ENCODE measurements at places on chromosomes 11 and 22.
A peak's percentile ranks its signal among the peaks of the same experiment; 100 is the strongest.

GRCh38 chr22:24772493-24773220, 1.9 kb downstream of the PIWIL3 start:
- DNase-seq, result no peak

DNA sequence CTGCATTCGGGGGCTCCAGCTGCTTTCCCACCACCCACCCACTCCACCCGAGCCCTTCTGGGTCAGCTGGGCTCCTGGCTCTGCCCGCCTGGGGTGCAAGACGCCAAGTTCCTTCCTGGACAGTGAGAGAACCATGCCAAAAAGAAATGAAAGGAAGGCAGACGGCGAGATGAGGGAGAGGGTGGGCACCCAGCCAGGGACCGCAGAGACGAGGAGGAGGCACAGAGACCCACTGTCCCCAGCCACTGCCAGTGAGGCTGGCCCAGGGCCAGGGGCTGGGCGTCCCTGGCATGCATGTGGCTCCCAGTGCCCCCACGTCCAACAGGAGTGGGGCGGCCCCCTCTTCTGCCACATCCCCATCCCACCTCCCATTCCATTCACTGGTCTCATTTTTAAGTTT, 10.8 kb upstream of the CD81 start:
- no peak for DNase-seq

- no peak for DNase-seq
These were observed 16.8 kb downstream of the PPIL2 start for GRCh38 chr22:21682385-21683175.

- DNase-seq, result no peak
These were observed 17.1 kb downstream of the OVOL1 start for GRCh38 chr11:65803797-65804492.

DNA sequence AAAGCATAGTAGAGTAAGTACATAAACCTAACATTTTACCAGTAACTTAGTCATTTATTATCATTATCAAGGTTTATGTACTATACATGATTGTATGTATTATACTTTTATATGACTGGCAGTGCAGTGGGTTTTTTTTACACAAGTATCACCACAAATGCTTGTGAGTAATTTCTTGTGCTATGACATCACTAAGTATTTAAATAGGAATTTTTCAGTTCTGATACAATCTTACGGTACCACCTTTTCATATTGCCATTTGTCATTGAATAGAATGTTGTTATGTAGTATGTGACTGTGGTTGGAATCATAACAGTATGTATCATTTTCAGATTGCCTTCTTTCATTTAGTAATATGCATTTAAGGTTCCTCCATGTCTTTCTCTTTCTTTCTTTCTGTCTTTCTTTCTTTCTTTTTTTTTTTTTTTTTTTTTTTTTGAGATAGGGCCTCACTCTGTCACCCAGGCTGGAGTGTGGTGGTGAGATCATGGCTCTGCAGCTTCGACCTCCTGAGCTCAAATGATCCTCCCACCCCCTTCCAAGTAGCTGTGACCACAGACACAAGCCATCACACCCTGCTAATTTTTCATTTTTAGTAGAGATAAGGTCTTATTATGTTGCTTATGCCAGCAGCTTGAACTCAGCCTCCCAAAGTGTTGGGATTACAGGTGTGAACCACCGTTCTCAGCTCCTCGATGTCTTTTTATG, 18.6 kb downstream of the ATM start:
- DNase-seq, result no peak

DNA sequence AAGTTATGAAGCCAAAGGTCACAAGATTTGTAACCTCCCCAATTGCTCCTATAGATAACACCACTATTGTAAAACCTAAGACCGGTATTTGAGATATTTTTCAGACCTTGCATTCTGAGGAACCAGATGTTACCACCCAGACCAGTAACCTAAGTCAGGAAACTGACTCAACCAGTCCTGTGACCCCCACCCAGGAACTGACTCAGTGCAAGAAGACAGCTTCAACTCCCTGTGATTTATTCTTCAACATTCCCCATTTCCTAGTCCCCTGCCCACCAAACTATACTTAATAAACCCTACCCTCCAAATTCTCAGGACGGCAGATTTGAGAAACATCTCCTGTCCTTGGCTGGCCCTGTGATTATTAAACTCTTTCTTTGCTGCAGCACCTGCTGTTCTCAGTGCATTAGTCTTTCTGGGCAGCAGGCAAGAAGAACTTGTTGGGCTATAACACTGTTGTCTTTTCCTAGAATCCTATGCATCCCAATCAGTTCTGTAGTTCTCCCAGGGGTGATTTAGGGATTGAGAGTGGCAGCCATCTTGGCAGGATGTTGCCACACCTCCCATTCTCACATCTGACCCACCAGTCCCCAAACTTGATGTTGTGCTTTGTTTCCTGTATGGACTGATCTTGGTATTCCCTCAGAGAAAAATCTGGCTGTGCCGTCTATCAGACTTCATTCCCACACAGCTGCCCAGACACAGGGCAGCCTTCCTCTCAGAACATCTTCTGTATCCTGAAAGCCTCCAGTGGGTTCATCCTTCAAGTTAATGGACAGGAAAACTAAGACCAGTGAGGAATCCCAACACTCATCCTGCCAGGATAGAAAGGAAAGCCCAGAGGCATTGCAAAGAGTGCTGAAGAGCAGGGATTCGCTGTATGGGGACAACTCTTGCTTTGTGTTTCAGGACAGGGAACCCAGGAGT, 104.0 kb downstream of the PDE2A start:
- DNase-seq, result no peak

- DNase-seq, result peak; percentile 21
These were observed 56.1 kb upstream of the EIF3M start for GRCh38 chr11:32527261-32528175.

GRCh38 chr11:64831411-64831891, 13.0 kb downstream of the CDC42BPG start:
- DNase-seq, result no peak

- no peak for DNase-seq
These were observed 162.7 kb upstream of the SORL1-AS1 start for GRCh38 chr11:121615501-121615900.

- DNase-seq, result no peak
These were observed 81.8 kb upstream of the SYN3 start for GRCh38 chr22:33139937-33140336.

- no peak for DNase-seq
These were observed 71.6 kb upstream of the AKIP1 start for GRCh38 chr11:8839306-8839956.

DNA sequence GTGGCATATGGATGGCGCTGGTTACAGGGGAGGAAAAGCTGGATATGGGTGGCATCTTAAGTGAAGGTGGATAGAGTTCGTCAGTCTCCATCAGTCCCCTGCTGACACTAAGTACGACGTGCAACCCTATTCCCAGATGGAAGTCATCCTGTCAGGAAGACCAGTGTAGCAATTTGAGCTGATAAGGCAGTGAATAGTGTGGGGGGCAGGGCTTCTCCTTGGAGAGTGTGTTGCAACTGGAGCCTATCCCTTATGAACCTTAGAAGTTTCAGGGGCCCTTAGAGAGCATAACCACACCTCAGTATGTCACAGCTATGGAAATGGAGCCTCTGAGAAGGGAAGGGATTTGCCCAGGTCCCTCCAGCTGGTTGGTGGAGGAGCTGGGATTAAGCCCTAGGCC, 36.1 kb upstream of the ANKK1 start:
- DNase-seq, result no peak

GRCh38 chr11:110470716-110471115, 41.0 kb downstream of the FDX1 start:
- no peak for DNase-seq

DNA sequence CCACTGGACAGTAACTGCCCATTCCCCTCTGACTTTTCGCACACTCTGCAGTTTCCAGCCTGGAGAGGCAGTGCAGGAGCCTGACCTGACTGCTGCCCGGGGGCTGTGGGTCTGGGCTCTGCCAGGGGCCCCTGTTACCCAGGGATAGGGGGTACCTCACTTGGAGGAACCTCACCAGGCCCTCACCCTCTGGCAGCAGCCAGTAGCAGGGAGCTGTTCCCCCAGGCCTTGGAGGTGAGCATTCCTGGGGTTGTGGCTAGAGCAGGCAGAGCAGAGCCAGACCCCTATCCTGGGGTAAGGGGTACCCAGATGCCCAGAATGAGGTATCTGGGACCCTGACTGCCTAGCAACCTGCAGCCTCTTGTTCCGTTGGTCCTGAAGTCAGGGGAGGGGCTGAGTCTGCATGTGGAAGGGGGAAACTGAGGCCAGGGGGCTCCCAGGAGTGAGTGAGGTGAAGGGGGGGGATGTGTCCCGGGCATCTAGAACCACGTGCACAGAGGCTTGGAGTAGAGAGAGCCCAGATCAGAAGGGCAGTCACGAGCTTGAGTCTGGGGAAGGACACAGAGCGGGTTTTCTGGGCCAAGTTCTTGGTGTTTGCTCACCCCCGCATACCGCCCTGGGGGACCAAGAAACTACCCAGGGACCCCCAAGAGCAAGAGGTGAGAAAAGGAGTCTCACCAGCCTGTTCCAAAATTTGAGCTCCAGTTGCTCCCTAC, 43.9 kb upstream of the ACCSL start:
- peak; percentile 9 for DNase-seq

GRCh38 chr11:114358716-114359115, 41.6 kb downstream of the C11orf71 start:
- DNase-seq, result no peak

DNA sequence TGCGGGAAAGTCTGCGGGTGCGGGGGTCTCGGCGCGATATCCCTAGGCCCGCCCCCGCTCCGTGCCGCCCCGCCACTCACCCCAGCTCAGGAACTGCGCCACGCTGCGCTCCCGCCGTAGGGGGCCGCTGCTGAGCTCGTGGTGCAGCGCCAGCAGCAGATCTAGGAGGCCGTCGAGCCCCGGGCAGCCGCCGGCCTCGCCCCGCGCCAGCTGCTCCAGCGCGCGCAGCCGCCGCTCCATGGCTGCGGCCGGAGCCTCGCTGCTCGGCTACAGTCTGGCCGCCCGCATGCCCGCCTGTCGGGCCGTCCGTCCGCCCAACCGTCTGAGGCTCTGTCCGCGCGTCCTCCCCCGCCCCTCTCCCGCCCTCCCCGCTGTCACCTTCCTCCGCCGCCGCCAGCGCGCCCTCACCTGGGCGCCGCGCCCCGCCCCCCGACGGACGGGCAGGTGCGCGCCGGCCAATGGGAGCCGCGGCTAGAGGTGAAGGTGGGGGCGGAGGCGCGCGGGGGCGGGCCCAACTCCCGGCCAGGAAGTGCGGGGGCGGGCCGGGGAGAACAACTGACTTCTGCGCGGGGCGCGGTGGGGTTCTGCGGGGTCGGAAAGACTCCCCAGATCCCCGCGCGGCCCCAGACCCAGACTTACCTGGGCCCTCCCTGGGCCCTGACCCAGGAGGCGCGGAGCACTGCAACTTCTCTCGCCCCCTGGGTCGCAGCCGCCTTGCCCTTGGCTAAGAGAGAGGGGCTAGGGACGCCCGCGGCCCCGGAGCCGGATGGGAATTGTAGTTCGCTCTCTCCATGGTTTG, at the start of gene CDC42BPG:
Gene CDC42BPG, minus strand, starts transcription at position 324 of the 799 bp plus-strand sequence. Its CDS starts 84 bp downstream, at position 240.
- DNase-seq, result peak; percentile 53

DNA sequence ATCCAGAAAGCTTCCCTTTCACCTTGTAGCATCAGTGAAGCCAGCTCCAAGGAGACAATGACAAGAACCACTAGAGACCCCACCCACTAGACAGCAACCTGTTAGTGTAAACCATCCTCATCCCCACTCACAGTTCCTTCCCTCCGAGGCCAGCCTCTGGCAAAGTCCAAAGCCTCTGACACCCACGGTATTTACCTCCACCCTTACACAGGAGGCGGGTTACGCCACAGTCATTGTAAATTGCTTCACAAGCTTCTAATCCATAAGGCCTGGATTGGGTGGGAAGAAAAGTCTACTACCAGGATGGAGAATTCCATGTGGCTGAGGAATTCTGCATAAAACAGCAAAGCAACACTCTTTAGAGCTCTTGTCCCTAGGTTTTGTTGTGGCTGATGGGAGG, 287.4 kb downstream of the BUD13 start:
- DNase-seq, result no peak

- DNase-seq, result no peak
These were observed 9.7 kb downstream of the TBCEL start for GRCh38 chr11:121033635-121034034.

GRCh38 chr11:19980388-19980787, 179.9 kb downstream of the DBX1 start:
- no peak for DNase-seq

- no peak for DNase-seq
These were observed 84.3 kb downstream of the PANX1 start for GRCh38 chr11:94212898-94213297.

GRCh38 chr11:124953753-124954589, at the start of gene CCDC15:
TSS of gene CCDC15 (plus strand) at chr11:124954202. CDS start at chr11:124954733, 531 bp downstream.
- peak; percentile 95 for DNase-seq

- DNase-seq, result no peak
These were observed 165.1 kb downstream of the DBX1 start for GRCh38 chr11:19995145-19995544.

DNA sequence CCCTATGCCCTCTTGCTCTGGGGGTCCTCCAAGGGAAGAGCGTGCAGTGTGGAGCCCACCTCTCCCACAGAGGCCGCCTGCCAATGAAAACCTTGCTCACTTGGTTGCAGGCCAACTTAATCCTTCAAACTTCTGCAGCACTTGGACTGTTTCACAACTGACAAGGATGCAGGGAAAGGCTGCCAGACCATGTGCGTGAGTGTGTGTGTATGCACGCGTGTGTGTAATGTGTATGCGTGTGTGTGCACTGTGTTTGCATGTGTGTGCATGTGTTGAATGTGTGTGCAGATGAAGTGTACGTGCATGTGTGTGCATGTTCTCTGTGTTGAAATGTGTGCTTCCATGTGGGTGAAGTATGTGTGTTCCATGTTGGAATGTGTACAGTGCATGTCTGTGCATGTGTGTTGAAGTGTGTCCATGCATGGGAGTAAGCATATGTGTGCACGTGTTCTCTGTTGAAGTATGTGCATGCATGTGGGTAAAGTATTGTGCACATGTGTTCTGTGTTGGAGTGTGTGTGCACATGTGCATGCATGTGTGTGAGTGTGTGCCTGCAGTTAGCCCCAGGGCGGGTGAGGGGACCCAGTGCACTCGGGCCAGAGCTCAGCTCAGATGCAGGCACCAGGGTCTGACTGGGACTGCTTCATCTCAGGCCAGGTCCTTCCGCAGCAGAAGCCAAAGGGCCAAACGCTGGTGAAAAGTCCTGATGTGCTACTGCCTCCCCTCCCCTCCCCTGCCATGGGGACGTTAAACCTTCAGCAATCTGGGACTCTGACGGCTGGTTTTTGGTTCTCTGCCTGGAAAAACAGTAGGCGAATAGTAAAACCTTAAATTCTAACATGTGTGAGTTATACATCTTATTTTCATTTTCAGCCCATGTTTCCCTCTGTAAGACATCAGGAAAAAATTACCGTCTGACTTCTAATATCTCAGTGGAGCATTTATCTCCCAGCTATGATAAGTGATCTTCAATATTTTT, 72.0 kb downstream of the FLI1 start:
- no peak for DNase-seq

Measured in uterus (tissue), 4 donors.